ENCODE measurements at places on chromosomes 5 and 9.

DNA sequence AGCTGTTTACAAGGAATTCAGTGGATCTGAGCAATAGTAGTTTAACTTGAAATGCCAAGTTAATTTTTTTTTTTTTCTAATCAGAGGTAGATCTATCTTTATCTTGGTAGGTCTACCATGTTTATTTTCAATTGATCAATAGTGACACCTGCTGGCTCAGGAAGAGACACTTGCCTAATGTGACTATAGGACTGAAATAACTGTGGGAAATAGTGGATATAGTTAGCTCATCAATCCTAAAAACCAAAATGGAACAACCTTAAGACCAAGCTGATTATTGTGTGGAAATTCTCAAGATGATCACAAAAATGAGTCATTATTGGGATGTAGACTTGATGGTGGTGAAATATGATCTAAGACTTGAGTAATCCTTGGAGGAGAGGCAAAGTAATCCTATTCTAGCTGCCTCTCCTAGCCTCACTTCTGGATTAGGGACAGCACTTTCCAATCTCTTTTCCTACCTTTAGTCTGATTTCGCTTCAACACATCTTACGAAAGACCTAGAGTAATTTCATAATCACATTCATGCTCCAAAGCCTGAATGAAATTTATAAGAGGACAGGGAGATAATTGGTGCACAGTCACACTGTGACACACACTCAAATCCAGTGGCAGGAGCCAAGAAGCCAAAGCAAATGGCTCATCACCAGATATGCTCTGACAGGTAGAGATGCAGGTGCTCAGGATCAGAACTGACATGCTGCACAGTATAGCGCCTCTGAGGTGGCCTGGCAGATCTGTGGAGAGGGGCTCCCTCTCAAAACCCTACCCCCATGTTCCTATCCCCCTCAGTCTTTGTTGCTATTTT is 156.3 kb downstream of the HMHB1 start:
- peak; percentile 94 for DNase-seq

GRCh38 chr5:169408731-169409130 is 107.8 kb upstream of the SLIT3 start:
- peak; percentile 69 for DNase-seq

DNA sequence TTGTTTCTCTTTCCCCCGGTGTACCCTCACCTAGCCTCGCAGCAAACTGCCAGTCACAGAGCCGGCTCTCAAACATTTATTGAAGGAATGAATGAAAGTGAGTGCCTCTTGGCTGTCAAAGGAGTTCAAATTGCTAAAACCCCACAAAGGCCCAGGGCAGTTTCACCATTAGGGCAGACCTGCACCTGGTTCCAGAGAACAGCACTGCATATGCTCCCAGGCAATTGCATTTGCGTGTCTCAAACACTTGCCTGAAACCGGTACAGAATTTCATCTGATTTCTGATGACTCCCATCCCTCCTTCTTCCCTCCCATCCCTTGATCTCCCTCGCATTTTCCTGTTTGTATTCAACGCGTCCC is 165.6 kb upstream of the ZNF462 start:
- DNase-seq = no peak

DNA sequence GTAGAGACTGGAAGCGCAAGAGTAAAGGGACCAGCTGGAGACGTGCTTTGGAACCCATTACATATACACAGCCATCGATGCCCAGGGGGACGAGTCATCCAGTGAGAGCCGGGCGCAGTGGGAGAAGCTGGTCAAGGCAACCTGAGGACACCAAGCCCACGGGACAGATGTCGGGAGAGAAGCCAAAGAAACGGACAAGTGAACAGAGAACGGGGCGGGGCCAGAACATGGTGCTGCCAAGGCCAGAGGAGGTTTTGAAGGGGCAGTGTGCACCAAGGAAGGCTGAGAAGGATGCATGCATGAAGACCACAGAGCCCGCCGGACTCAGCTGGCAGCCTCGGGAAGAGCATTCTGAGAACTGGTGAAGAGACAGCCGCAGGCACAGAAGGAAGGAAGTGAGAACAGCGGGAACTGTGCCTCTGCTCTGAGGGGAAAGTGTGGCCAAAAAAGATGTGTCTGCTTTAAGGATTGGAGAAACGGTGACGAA is 20.3 kb downstream of the CAMSAP1 start:
- peak; percentile 44 for DNase-seq

DNA sequence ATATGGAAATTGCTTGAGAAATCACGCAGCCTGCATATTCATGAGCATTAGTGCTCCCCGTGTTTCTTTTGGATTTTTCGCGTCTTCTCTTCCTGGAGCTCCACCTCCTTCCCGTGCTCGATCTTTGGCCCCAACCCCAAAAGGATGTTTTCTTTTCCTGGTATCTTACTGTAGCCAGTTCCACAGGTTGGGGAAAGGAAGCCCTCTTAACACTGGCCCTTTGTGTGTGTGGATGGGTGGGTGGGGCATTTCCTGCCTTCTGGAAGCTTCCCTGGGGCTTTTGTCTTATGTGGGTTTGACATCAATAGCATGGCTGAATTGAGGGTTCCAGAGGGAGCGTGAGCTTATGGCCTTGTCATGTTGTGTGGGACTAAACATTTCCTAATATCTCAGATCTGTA is 21.9 kb downstream of the STXBP1 start:
- DNase-seq = no peak

DNA sequence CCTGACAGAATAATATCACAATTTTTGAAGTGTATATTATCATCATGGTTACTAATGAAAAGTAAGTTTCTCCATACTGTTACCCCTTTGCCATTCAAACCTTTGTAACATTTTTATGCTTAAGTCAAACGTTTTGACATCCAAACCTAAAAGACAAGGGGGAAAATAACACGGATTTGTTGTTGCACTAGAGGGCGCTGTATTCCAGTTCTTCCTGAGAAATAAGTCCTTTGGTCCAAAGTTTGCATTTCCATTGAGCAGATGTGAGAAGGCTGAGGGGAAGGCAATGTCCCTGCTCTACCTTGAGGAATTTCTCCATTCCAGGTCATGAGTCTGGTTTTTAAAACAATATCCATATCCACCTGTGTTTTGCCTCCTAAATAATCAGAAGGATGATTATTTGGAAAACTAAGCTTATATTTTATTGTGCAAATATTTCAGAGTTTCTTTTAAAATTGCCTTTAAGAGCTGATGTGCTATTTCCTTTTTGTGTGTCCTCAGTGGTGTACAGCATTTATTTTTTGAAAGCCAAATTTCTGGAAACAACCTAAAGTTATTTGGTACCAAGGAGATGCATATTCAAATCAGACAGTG is 9.7 kb downstream of the LECT2 start:
- peak; percentile 90 for DNase-seq

- no peak for DNase-seq
Measured at GRCh38 chr5:56746553-56747339, 68.6 kb upstream of the MAP3K1 start.

DNA sequence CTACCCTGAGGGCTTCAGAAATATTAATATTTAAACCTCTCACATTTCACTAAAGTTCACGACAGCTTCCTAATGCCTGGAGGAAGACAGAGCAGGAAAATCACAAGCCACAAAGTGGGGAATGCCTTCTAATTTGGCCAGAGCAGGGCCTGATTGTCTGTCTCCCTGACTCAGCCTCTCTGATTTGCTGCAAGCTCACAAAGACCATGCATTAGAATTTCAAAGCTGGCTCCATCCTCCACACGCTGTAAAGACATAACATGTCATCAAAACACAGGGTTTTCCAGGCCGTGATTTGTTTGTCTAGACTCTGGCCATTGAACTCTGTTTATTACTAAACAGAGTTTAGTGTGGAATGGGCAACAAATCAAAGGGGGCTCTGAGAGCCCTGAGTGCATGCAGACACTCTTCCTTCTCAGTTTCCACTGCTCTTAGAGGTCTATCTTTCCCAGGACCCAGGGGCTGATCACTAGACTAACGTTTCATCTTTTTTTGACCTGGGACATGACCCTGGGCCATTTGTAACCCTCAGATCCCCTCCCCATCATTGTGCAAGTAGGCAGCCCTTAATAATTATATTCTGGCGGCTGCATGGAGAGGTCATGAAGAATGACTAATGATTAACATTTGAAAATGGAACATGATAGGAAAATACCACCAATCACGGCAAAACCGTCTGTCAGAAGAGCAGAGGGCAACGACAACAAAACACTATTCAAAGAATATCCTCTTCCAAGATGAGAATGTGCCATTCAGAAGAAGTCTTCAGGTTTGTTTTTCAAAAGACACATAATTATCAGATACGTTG is 140.2 kb downstream of the ENC1 start:
- DNase-seq = no peak

GRCh38 chr9:72165326-72165725 is 16.1 kb downstream of the GDA start:
- no peak for DNase-seq

- peak; percentile 44 for DNase-seq
Measured at GRCh38 chr9:90642570-90643539, at the start of gene DIRAS2. Gene DIRAS2, minus strand, starts transcription at chr9:90642824. Its CDS starts 28,997 bp downstream, at chr9:90613827.

DNA sequence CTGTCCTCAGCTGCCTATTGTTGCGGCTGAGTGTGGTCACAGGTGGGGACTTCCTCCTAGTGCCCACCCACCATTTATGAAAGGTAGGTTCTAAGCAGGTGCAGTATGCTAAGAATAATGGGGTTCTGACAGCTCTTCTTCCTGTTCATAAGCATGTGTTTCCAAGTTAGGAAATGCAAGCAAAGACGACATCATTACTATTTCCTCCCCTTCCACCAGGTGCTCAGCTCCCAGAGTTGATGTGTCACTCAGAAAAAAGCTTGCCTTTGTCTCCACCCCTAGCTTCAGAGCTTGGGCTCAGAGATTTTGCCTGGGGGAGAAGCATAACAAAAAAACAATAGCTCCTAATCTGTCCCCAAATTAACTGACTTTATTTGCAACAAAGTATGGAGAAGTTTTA is 1076.7 kb downstream of the NR2F1-AS1 start:
- DNase-seq = no peak

DNA sequence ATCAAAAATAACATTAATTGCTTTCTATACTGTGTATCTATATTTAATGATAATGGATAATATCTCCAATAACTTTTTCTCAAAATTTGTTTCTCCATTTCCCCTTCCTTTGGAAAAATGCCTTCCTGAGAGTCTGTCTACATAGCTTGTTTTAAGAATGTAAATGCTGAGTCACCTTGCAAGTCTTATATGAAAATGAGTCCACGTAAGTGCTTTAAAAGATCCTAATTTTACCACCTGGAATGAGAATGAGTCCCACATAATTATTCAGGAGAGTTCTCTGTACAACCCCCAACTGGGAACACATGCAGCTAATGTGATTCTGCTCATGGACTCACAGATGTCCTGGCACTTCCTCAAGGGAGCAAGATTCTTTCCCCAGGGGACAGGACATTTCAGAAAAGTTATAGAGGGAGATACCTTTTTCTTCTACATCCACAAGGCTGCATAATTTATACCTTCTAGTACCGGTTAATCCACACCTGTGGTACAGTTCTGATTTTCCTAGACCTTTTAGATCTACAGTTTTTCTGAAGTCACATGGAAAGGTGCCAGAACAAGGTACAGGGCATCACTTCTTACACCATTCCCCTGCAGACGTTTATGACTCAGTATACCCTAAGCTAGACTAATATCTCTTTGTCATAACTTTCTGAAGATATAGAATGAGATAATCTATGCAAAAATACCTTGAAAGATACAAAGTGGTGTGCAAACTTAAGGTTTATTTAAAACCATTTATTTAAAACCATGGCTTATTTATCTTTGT is 314.1 kb downstream of the CETN3 start:
- no peak for DNase-seq

DNA sequence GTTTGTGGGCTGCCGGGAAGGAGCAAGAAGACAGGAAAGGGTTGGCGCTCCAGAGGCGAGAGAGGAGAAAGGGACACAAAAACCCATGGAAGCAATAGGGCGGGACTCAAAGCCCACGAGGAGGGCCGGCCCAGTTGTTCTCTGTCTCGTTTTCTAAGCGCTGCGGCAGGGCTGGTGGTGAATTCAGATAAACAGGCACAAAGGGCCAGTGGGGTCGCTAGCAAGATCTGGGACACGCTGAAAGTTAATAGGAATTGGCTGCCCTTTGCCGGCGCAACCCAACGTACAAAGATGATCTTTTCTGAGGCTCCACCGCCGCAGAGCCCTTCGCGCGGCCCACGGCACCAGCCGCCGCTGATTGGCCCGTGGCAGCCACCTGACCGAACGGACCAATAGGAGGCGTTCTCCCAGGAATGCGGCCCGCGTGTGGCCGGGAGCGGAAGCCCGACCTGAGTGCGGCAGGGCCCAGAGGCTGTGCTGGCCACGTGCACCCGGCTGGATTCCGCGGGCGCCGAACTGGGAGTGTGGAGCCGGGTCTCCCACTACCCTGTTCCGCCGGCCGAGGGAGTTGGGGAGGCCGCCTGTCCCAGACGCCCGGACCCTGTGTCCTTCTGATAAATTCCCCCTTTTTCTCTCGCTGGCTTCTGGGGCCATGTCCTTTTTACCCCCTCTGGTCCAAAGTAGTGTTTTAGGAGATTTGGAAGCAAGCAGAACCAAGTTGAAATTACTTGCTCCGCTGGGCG is 16.8 kb upstream of the NSD1 start:
- peak; percentile 80 for DNase-seq

GRCh38 chr5:122736086-122736845 is 38.6 kb upstream of the SNX2 start:
- no peak for DNase-seq

GRCh38 chr9:84239343-84239742 is 101.2 kb downstream of the SLC28A3 start:
- DNase-seq = peak; percentile 31

GRCh38 chr5:41522193-41522786 is 11.9 kb upstream of the PLCXD3 start:
- no peak for DNase-seq

DNA sequence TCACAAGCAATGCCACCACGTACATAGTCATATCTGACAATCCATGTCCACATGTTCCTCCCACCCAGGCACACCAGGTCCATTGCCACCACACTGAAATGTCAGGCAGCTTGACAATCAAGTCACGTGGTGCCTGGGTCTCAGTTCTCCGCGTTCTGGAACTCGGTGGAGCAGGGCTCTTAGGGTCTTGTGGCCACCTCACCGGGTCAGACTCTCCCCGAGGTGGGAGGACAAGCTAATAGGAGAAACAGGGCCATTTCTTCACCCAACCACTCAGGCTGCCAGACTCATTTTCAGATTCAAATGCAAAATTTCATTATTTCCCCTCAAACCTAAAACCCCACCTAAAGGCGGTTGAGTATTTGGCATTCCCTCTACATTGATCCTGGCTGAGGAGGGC is 200.5 kb upstream of the GAS1 start:
- DNase-seq = no peak

DNA sequence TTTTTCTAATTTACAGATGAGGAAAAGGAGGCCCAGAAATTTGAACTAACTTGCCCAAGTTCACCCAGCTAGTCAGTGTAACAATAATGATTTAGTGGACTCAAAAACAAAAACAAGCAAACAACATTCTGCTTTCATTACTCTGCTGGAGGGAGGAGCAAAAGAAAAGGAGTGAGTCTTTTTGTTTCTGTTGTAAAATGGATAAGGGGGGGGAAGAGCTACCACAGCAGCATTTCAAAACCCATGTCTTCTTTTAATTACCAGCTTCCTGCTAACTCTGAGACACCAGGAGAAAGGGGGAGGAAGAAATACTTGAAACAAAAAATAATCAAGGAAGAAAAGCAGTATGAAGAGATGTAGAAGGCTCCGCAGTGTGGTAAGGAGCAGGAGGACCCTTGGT is 39.2 kb upstream of the EQTN start:
- DNase-seq = no peak

Data from fibroblast of mammary gland (primary cell).